ENCODE measurements at places on chromosomes 7 and 10.

DNA sequence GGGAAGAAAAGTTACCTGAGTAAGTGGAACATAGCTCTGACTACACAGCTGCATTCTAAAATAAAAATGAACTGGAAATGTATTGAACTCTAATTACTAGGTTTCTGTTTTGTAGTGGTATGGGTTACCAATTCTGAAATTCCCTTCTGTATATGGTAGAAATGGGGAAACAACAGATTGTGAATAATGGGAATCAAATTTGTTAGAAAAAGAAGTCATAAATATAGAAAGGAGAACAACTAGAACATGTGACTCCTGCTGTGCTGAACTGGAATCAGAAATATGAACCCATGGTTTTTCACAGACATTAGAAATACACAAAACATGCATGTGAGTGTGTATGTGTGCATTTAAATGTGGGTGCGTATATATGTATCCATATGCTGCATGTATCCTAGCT is 27.0 kb downstream of the MCMBP start:
- DNase-seq = no peak

GRCh38 chr7:84230491-84230890 is 35.9 kb upstream of the SEMA3A start:
- DNase-seq = no peak

DNA sequence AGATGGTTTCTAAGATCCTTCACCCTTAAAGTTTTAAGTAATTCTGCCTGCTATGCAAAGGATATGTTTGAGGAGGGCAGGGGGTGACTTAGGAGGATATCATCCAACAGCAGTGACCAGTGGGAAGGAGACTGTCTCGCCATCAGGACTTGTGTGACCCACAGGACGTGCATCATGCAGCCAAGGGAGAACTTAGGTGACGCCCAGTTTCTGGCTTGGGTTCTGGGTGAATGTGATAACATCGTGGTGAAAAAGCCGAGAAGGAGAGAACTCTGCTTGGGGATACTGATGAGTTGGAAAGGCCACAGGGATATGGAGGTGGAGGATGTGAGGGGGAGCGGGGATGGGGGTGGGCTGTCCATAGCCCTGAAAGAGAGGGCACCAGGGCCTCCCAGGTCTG is 3.8 kb downstream of the WIPI2 start:
- DNase-seq = no peak

DNA sequence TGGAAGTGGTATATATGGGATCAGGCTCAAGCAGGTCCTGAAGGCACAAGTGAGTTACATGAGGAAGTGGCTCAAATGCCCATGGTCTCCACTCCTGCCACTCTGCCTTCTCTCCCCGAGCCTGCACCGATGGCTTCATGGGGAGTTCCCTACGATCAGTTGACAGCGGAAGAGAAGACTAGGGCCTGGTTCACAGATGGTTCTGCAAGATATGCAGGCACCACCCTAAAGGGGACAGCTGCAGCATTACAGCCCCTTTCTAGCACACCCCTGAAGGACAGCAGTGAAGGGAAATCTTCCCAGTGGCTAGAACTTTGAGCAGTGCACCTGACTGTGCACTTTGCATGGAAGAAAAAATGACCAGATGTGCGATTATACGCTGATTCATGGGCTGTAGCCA is 95.3 kb downstream of the HOXA1 start:
- no peak for DNase-seq

DNA sequence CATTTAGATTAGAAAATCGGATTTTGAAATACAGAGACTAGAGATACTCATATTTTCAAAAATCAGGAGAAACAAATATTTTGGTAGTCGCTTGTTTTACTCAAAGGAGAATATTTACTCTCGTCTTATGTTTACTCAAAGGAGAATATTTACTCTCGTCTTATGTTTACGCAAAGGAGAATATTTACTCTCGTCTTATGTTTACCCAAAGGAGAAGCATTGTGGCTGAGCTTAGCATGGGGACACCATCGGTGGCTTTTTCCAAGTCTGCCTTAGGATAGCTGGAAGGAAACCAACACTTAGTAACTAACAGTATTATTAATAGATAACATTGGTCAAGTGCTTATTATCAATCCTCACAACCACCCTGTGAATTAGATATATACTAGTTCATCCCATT is 71.8 kb downstream of the SNX10 start:
- no peak for DNase-seq

- DNase-seq = peak; percentile 24
Observed at GRCh38 chr7:1158203-1159126, 1.5 kb downstream of the ZFAND2A start.

- no peak for DNase-seq
Observed at GRCh38 chr10:106310596-106310995, 853.9 kb downstream of the SORCS1 start.

DNA sequence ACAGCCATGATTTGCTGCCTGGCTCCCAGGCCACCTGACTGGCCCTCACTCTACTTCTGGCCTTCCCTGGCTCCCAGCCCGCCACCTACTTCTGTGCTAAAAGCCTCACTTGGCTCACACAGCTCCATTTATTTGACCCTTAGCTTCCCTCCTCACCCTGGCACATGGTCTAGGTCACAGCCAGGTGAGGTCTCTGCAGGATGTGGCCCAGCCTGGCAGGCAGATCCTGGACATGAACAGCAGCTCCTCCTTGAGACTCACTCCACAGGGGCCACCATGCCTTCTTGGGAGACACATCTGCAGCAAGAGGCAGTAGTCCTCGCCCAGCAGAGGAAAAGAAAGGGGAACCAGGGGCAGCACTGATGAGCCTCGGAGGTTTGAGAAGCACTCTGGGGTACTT is 64.6 kb downstream of the GRID1 start:
- DNase-seq = no peak

GRCh38 chr10:33209802-33210201 is 124.7 kb downstream of the NRP1 start:
- no peak for DNase-seq

- DNase-seq = no peak
Observed at GRCh38 chr10:4262449-4262848, 477.4 kb upstream of the KLF6 start.

DNA sequence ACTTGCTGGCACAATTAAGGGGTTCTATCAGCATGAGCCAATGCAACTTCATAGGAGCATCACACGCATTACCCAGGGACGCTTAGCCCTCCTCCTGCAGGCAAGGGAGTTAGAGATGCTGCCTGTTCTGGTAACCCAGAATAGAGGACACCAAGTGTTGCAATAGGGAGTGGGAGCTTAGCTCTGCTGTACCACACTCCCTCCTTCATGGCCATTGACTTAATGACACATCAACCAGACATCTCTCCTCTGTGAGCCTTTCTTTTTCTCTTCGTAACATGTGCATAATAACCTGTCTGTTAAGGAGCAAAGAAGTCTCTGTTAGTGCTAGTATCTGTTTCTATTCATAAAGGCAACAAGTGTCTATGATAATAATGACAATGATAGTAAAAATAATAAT is 282.4 kb downstream of the SORCS3 start:
- no peak for DNase-seq

DNA sequence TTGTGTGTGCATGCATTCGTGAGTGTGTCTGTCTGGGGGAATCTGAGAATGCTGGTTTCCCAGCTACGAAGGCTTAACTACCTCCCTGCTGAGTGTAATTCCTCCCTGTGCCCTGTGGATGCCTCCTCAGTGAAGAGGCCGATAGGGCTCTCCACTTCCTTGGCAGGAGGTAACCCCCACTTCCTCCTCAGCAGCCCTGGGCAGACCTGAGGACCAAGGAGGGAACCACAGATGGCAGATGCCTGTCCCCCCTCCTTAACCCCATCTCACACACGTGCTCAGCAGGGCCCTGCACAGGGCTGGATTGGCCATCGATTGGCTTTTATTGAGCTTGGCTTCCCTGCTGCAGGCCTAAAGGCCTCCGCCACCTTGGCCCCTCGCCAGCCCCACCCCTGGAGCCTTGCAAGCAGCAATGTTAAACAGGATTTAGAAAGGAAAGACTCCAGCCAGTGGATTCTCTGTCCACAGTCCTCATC is 45.6 kb upstream of the LRRC4 start:
- DNase-seq = peak; percentile 54
